ENCODE measurements at places on chromosomes 5 and 9. TPM values are rescaled to one million over a fixed set of nuclear protein-coding genes. Genes with fewer than 3 reads are reported as not detected.

Gene IL4
- total RNA-seq, result not detected

Gene SIT1
- not detected for total RNA-seq

Gene LCNL1
- 5.9 TPM for total RNA-seq

Gene SPATA31C1
- total RNA-seq, result not detected

Gene BAAT
- 0.22 TPM for total RNA-seq

Gene PAX5
- total RNA-seq, result not detected

Gene CREB3
- total RNA-seq, result 25.0 TPM

Gene PPP3R2
- total RNA-seq, result not detected

Gene PCDHB10
- total RNA-seq, result 0.94 TPM

Gene ACER2
- total RNA-seq, result 4.1 TPM

Gene LCN9
- total RNA-seq, result not detected

DNA sequence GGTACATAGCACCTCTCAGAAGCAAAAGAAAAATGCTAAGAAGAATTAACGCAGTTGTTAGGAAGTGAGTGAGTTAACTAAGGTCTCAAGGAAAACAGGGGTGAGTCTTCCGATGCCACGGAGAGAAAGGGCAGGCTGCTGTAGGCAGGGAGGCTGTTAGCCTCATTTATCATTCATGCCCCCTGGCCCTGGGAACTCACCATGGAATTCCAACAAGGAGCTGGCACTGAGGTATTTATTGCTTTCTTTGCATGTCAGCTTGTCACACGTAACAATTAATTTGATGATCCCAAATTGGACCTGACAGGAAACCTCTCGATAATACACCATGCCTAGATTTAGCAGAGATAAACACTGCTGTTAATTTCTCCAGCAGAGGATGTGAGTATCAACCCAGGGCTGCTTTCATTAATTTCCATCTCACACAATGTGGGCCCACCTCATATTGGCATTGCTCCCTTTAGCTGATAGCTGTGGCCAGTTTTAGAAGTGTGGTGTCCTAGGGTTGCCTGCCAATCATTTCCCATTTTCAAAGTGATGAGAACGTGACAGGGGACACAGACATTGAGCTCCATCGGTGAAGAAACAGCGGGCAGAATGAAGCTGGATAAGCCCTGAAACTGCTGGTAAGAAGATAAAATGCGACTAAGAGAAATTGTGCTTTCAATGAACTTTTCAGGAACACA lies 45.3 kb downstream of the DAP start:
- DNase-seq, result no peak

- no peak for DNase-seq
Measured at GRCh38 chr9:91248707-91249106, 113.0 kb downstream of the AUH start.

GRCh38 chr9:3842839-3843238 lies 317.0 kb upstream of the RFX3 start:
- no peak for DNase-seq

DNA sequence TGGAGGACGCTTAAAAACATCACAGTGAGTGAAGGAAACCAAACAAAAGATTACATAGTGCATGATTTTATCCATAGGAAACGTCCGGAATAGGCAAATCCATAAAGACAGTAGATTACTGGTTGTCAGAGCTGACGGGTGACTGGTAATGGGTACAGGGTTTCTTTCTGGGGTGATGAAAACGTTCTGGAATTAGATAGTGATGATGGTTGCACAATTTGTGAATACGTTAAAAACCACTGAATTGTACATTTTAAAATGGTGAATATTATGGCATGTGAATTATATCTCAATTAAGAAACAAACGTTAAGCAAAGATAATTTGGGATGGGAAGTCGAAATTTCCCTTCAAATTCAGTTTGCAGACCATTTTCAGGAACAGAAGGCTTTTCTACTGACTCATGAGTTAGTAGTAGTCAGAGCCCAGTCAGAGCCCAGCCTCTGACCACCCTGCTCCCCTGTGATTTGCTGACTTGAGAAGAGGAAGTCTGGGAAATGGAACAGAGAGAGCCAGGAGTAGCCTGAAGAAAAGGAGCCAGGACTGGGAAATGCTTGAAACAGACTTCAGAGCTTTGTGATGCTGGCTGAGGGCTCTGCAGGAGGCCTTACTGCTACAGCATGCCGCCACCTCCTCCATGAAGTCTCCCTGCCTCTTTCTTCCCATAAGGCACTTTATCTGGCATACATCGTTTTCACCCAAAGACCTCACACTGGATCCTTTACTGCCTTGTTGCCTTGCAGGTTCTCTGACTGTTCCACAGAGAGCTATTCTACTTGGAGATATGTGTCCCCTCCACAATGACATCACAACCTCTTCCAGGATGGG lies 46.4 kb upstream of the CTNNA1 start:
- no peak for DNase-seq

DNA sequence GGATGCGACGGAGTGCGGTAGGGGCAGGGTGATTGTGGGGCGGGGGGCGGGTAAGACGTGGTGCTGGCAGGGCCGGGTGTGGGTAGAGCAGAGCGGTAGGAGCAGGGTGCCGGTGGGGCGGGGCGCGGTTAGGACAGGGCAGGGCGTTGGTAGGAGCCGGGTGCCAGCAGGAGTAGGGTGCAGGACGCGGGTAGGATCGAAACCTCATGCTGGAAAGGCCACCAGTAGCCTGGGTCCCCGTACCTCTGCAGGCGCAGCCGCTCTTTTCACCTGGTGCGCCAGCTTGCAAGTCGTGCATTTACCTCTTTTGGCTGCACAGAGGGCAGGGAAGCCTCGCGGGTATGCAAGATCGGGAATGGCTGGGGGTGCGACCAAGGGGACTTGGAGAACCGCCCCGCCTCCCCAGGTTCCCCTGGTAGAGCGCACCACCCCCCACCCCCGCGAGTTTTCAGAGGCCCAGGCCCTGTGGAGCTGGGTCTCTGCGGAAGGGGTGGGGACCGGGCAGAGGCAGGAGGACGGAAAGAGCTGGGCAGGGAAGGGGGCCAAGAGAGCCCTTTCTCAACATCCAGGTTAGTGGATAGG lies 104.8 kb upstream of the SIMC1 start:
- no peak for DNase-seq

GRCh38 chr5:160743027-160743426 lies 109.0 kb downstream of the ATP10B start:
- no peak for DNase-seq

DNA sequence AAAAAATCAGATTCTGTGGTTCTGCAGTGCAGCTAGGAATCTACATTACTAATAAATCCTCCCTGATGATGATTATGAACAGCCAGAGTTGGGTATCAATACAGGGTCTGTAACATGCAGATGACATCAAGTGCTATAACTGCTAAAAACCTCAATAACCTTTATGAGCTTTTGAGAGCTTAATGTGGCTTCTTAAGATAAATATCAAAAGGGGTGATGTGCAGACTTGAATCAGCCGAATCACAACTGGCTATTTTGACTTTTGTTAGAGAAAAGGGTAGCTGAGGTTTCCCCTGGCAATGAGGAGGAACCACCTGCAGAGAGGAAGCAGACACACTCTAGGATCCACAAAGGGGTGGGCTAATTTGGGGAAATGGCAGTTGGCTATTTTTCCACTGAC lies 30.2 kb downstream of the CAPSL start:
- no peak for DNase-seq

- DNase-seq, result no peak
Measured at GRCh38 chr9:89175828-89176261, 2.8 kb downstream of the SHC3 start.

- no peak for DNase-seq
Measured at GRCh38 chr5:154461531-154461930, 15.7 kb downstream of the SAP30L start.

- no peak for DNase-seq
Measured at GRCh38 chr5:164394686-164395194, 889.3 kb downstream of the MAT2B start.

DNA sequence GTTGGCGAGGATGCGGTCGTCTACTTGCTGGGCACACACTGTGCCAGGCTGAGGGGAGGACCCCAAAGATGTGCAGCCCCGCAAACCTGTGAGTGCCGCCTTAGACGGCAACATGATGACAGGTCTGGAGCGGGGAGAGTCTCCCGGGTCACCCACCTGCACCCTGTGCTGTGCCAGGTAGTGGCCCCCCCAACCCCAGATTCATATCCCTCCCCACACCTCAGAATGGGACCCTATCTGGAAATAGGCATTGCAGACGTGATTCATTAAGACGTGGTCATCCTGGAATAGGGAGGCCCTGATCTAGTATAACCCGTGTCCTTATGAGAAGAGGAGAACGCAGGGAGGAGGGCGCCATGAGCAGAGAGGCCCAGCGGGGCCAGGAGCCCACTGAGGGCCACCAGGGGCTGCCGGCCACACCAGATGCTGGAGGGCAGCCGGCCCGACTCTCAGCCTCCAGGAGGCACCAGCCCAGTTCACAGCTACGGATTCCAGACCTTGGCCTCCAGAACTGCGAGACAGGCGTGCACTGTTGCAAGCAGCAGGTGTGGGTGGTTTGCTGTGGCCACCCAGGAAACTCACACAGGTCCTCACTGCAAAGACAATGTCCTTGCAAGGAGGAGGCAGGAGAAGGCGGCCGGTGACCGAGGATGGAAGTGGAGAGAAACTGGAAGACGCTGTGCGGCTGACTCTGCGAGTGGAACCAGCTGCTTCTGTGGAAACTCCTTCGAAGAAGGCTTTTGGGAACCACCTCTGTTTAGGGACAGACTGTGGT lies 131.9 kb upstream of the LPCAT1 start:
- DNase-seq, result peak; percentile 66

GRCh38 chr9:31144614-31145013 lies 1239.8 kb upstream of the ACO1 start:
- DNase-seq, result no peak

GRCh38 chr9:136700959-136701667 lies 11.3 kb upstream of the DIPK1B start:
- no peak for DNase-seq

- no peak for DNase-seq
Measured at GRCh38 chr9:123586275-123586674, 230.3 kb downstream of the CRB2 start.

- no peak for DNase-seq
Measured at GRCh38 chr9:121930956-121931355, 162.2 kb downstream of the TTLL11 start.

DNA sequence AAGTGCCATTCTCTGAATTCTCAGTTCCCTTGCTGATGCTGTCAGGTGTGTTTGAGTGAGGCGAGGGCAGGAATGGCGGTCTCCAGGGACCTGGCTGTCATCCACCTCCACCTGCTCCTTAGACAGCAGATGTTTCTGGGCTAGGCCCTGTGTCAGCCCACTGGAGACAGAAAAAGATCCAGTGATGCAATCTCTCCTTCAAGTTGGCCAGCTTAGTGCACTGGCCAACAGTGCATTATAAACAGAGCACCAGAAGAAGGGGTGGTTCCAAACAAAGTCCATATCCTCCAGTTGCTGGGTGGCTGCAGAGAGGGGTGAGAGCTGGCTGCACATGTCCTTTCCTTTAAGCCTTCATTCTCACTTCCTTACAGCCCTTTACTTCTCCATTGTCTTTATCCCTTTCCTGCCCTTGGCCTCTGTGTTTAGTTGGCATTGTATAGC lies 26.5 kb downstream of the NANS start:
- no peak for DNase-seq

DNA sequence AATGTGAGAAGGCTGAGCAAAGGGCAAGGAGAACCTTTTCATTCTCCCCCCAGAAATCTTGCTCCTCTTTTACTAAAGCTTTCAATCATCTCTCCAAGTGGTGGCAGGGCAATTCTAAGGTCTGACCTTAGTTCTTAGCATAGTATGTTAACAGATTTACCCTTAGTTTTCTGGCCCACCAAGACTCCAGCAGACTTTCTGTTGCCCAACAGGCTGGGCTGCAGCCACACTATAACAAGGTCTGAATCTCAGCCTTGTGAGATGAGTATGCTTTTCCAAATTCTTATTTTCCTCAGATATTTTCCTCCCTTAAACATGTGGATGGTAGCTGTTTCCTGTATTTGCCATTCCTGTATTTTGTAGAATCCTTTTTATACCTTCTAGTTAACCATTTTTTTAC lies 69.5 kb downstream of the NIPBL start:
- no peak for DNase-seq

DNA sequence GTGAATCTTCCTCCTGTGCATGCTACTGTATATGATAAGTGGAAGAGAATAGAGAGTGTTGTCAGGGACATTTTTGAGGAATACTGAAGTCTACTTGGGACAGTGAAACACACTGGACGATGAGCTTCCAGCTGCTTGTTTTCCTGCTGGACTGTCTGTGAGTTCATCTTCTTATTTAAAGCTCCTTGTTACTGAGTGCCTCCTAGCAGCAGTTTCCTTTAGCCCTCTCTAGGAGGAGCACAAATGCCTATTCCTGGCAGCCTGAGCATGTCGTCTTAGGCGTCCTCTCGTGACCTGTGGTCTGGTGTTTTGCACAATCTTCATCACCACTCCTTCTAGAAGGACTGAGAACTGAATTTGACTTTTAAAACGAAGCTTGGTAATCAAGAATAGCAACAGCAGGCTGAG lies 43.8 kb downstream of the ANKRD33B start:
- DNase-seq, result no peak

DNA sequence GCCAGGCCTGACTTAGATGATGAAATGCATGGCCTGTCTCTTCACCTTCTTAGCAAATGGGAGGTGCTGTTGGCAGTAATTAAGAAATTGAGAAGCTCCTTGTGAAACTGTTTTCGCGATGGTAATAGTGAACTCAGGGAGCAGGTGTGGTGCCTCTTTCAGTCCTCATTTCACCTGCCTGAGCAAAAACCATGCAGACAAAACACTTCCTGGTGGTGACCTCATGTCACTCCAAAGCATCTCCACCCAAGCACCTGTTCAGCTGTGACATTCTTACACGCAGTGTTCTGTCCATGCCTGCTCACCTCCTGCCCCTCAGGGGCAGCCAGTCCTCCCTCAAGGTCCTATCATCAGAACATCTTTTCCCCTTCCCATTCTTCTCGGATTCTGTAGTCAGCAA lies 146.5 kb downstream of the CD180 start:
- no peak for DNase-seq

DNA sequence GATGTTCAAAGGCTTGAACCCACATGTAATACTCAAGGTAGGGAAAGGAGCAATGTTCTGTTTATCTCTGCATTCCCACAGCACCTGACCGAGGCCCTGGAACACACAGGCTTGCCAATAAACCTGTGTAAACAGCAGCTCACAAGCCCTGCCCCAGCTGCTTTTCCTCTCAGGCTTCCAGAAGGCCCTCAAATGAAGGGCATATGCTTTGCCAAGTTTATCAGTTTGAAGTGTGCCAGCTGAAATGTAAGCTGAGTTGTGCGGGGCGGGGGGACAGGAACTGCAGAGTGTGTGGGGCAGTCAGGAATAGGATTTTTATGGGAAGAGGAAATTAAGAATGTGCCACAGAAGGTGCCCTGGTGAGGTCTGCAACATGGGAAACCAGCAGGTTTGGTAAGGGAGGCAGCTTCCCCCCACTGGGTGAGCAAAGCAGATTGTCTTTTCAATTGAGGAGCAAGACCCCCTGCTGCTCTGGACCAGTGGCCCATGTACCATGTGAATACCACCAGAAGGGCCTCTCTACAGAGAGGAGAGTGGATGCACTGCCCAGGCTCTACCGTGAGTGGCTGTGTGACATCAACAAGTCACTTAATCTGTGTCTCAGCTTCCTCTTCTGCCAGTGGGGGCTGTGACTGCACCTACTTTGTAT lies 194.8 kb downstream of the SPOCK1 start:
- DNase-seq, result no peak

All from cardiac septum (tissue), 1 donor.